Smooth muscle cell of the brain vasculature (primary cell): ENCODE measurements at places on chromosomes 16 and 17.

DNA sequence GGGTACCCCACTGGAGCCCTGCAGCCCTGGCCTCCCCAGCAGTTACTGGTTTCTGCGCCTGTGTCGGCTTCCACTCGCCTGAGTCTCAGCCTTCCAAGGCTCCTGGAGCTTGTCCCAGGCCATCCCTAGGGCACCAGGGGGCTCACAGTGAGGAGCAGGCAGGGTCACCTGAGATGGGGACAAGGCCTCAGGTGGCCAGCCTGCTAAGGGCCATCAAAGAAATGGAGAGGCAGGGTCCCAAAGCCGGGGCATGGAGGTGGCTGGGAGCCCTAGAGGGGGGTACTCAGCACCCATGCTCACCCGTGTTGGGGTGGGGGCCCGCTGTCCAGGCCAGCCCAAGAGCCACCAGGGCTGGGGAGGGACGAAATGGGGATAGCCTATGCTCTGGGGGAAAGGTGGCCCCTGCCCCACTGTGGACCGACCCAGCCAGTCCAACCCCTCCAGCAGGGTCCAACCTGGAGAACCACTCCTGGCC, 1.3 kb downstream of the FASN start:
- DNase-seq, result no peak

DNA sequence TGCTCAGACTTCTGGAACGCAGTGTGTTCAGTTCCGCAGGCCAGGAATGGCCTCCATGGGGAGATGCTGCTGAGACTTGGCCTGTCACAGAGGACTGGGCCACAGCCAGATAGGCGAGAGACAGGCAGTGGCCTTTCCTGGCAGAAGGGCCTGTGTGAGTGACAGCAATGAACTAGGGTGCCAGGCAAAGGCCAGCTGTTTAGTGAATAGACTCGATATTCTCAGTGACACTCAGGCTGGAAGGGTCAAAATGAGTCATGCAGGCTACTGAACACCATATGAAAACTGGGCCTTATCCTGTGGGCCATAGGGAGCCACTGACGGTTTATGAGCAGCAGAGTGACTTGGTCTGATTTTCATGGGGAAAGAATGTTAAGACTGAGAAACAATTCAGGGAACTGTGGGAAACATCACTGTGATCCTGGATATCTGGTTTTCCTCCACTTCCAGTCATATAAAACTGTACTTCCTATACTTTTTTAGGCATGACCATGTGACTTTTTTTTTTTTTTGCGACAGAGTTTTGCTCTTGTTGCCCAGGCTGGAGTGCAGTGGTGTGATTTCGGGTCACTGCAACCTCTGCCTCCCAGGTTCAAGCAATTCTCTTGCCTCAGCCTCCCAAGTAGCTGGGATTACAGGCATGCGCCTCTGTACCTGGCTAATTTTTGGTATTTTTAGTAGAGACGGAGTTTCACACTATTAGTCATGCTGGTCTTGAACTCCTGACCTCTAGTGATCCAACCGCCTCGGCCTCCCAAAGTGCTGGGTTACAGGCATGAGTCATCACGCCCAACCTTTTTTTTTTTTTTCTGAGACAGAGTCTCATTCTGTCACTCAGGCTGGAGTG, 5.2 kb upstream of the NUBP1 start:
- no peak for DNase-seq

- no peak for DNase-seq
Measured at GRCh38 chr16:23131931-23132621, 17.2 kb downstream of the USP31 start.

DNA sequence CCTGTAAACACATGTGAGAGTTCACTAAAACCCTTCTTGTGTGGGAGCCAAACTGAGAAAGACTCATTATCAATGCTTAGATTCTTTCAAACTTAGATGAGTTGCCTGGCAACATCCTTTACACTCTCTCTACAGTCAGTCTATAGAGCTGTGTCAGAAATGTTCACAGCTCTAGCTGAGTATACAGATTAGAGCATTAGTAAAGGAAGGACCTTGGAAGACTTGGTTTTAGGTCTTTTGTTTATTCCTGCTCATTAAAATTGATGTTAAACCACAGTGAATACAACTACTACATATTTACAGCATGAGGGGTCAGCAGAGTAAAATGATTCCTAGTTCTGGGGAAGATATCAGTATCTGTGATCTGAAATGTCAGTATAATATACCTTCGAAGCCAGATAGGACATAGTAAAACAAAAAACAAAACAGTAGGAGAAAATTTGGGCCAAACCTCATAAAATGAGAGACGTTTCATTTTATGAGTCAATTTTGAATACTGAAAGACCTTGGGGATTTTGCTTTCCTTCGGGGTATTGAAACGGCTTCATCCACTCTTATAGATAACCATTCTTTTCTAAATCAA, 186.0 kb downstream of the TANC2 start:
- no peak for DNase-seq

DNA sequence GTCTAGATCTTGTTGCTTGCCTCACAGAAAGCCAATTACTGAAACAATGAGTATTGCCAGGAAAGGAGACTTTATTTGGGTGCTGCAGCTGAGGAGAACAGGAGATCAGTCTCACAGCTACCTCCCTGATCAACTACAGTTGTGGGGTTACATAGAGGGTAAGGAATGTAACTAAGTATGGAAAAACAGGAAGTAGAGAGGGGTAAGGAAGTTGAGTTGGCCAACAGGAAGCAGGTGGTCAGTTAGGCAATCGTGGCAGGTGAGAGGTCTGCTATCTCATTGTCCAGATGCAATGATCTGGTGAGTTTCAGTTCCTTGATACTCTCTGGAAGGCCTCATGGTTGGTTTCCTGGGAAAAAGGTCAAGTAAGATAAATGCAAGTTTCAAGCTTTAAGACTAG, 333.1 kb upstream of the GOT2 start:
- no peak for DNase-seq

DNA sequence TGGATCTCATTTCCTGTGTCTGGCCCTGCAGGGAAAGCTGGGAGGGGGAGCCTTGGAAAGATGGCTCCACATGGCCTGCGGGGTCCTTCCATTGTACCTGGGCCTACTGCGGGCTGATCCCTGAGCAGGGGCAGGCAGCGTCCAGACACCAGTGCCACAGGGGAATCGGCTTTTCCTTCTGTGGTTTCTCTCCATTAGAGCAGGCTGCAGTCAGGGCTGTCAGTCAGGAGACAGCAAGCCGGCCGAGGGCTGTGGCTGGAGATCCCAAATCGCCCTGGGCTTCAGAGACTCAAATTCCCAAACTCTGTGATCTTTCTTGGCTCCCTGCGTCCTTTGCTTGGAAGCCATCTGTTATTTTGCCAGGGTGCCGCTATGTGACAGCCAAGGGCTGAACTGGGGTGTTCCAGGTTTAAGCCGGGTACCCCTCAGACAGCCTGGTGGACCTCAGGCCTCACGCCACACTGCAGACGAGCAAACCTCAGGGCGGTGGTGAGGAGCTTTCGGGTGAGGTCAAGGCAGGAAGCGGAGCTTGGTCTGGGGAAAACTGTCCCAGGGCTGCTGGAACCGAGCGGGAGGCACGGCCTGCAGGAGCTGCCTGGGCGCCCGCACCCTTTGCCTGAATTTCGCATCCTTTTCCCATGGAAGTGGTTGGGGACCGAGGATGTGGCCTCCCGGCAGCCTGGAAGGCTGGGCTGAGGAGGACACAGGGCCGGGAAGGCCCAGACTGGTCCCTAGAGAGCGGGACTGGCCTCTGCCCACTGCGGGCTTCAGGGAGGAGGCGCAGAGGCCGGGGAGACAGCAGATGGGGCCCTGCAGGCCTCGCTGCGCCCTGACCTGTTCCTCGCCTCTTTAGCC, 1.5 kb upstream of the CPNE7 start:
- no peak for DNase-seq

GRCh38 chr17:80474231-80474960, 2.0 kb downstream of the NPTX1 start:
- DNase-seq, result no peak

GRCh38 chr17:47423406-47424295, 99.9 kb downstream of the EFCAB13 start:
- no peak for DNase-seq

DNA sequence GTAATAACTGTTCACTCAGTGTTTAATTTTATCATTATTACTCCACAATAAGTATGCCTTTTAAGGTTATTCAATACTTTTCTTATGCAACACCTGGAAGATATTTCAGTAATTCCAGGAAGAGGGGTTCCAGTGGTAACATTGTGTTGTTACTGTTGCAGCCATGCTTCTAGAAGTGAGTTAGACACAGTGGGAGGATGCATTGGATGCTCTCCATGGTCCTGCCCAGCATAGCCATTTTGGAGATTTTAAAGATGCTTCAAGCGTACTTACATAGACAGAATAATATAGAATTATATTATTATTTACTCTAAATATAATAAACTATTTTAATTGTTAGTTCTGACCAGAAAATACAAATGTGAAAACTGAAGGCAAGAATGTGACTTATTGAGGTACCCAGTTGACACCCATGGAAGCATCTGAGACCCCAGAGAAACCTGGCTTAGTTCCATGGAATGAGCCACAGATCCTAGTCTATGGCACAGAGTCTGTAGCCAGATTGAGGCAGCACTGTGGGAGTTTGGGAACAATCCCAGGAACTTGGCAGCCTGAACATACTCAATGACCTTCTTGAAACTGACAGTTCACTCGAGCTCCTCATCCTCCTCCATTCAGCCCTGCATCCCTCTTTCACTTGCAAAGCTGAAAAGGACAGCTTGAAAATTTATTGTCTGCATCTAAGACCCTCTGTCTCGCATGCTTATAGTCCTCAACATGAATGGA, 190.1 kb upstream of the HS3ST4 start:
- no peak for DNase-seq

DNA sequence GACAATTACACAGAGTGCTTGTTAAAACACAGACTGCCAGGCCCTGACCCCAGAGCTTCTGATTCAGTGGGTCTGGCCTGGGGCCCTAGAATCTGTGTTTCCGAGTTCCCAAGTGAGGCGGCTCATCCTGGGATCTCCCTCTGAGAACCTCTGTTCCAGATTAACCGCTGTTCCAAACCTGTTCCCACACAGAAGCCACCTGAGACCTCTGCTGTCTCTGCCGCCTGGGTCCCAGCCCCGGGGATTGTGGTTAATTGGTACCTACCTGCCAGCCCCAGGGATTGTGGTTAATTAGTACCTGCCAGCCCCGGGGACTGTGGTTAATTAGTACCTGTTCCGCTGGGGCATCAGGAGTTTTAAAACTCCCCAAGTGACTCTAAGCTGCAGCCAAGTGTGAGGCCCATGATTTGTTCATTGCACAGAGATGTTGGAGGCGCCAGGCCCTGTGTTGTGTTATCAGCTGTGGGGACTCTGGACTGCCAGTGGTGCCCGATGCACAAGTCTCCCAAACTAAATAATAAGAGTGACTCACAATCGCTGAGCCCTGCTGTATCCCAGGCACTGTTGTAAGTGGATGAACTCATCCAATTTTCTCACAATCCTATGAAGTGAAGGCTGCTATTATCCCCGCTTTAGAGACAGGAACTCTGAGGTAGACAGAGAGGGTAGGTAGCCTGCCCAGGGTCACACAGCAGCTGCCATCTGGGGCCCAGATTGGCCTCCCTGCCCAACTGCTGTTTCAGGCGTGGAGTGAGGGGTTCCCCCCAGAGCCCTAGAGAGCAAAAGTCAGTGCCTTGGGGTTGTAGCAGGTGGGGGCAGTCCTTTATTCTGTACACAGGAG, 219.7 kb downstream of the IRF8 start:
- no peak for DNase-seq

- no peak for DNase-seq
Measured at GRCh38 chr16:56773532-56773931, 43.6 kb downstream of the NUP93 start.

- no peak for DNase-seq
Measured at GRCh38 chr17:56752263-56752836, 81.4 kb downstream of the C17orf67 start.

DNA sequence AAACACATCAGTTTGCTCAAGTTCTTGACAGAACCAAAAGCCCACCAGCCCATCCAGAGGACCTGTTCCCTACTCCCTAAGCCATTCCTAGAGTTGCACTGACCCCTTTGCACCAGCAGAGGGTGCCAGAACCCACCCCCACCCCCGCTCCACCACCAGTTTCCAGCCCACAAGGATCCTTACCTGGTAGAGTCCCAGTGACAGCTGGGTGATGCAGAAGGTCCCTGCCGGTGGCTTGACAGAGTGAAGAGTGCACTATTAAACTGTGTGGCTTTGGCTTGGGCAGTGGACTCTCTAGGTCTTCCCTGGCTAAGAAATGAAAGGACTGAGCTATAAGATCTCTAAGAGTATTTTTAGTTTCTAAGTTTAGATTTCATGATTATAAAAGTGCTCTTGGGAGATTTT, 73.3 kb upstream of the MTMR4 start:
- DNase-seq, result peak; percentile 7

- DNase-seq, result no peak
Measured at GRCh38 chr16:2015117-2015946, 4.3 kb upstream of the NPW start.
